ENCODE measurements at places on chromosomes 3 and 15.

DNA sequence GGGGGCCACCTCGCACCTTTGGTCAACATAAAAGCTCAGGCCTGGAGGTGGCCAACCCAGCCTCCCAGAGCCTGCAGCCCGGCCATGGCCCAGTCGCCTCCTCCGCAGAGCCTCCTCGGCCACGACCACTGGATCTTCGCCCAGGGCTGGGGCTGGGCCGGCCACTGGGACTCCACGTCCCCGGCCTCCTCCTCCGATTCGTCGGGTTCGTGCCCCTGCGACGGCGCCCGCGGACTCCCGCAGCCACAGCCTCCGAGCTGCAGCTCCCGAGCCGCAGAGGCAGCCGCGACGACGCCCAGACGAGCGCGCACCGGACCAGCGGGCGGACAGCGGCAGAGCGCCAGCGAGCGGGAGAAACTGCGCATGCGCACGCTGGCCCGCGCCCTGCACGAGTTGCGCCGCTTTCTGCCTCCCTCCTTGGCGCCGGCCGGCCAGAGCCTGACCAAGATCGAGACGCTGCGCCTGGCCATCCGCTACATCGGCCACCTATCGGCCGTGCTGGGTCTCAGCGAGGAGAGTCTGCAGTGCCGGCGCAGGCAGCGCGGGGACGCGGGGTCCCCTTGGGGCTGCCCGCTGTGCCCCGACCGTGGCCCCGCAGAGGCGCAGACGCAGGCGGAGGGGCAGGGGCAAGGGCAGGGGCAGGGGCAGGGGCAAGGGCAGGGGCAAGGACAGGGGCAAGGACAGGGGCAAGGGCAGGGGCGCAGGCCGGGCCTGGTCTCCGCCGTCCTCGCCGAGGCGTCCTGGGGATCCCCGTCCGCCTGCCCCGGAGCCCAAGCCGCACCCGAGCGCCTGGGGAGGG lies at the start of gene MESP2:
Gene MESP2, plus strand, starts transcription at position 59 of the 799 bp plus-strand sequence. Its CDS starts 26 bp downstream, at position 85.
- no peak for DNase-seq

GRCh38 chr3:121362035-121362734 lies 183.6 kb downstream of the POLQ start:
- peak; percentile 23 for DNase-seq

DNA sequence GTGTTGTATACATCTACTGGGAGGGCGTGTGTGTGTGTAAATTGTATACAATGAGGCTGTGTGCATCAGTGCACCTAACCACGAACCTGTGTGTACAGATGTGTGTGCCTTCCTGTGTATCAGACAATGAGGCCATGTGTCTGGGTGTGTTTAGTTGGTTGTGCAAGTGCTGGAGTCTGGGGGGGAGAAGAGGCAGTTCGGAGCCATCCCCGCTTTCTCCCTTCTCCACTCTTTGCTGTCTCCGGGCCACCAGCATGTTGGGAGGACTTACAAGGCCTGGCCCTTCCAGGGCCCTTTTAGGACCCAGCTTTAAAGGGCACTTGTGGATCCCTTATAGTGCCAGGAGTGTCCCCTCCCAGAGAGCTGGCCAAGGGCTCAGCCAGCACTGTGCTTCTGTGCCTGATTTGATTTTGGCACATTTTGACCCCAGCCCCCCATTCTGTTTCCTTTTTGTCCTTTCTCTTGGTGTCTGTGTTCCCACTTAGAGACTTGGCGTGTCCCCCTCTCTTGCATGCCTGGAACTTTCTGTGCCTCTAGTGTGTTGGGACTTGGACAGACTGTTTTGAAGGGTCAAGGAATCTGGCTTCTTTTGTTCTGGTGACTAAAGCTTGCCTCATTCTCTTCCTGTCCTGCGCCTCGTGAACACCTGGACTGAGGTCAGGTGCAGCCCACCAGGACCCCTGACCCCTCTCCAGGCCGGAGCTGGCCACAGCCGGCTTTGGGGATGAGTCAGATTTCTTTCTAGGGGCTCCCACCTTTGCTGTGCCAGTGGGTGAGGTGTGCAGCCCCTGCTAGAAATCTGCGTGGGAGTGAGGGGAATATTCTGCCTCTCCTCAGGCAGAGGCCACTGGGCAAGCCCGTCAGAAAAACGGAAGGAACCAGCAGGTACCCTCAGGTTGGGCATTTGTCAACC lies 1.5 kb downstream of the CTDSPL start:
- peak; percentile 17 for DNase-seq

DNA sequence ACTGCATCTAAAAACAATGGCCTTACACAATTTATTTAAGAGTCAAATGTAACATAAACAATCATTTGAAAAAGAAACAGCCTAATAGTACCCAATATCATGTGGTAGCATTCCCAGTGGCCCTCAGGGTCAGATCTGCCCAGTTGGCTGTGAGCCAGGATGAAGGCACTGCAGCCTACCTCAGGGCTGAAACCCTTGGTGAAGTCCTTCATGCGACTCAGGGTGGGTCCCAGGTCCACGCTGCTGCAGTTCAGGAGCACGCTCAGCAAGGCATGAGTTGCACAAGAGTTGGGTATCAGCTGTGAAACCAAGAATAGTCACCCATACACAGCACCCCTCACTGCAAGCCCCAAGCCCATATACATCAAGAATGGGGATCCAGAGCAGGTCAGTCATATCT lies 37.1 kb downstream of the SEMA3G start:
- no peak for DNase-seq

DNA sequence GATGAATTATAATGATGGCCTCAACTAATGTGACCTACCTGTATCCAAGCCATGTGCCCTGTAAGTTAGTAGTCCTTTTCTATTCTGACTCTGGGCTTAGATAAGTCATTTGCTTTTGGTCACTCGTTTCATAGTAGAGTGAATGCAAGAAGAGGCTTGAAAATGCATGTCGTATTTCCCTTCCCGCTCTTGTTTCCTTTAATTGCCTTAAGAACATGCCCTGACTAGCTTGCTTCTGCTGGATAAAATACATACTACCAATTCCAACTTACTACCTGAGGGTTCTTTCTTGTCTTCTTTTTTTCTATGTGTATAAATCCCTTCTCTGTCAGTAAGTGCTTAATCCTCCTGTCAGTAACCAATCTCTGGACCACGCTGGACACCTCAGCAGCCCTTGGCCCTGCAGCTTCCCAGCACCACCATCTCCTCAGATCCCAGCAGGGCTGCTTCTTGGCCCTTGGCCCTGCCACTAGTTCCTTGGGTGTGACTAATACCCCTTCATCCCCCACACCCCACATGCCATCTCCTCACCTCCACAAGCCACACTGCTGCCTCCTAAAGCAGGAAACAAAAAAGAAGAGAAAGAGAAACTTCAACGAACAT lies 771.7 kb downstream of the IGSF11 start:
- peak; percentile 78 for DNase-seq

DNA sequence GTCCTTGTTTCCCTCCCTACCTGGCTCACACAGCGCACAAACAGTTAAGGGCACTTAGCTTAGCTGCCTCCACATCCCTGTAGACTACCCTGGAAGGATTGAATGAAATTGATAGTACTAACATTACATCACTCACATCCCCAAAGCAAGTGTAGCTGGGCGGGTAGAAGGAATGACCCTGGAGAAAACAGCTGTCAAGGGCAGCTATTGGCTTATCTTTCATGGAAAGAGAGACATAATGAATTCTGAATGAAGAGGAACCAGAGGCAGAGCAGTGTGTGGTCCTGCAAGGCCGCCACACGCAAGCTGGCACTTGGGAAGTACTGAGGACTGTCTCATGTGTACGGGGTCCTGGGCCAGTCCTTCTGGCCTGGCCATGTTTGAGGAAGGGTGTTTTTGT lies 369.6 kb upstream of the RGMA start:
- DNase-seq: no peak

- DNase-seq: no peak
Measured at GRCh38 chr3:41638381-41638780, 323.5 kb downstream of the ULK4 start.

DNA sequence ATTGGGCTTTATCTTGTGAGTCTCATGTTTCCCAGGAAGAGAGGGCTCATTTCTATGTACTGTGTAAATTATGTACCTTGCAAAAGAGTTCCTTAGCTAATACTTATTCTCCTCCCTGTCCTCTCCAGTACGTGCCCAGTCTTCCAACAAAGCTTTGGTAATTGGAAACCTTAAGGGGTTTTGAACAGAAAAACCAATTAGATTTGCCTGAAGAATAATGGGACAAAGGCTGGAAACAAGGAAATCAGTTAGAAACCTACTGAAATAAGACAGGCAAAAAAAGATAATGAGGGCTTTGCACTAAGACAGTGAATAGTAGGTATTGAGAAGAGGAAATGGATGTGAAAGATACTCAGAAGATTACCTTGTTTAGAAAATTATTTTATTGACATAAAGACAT lies 82.5 kb downstream of the SPRED1 start:
- no peak for DNase-seq

- no peak for DNase-seq
Measured at GRCh38 chr15:33200444-33200843, 5.9 kb upstream of the FMN1 start.

GRCh38 chr3:88984832-88985231 lies 122.6 kb upstream of the EPHA3 start:
- DNase-seq: no peak

GRCh38 chr3:135272026-135272669 lies 477.1 kb downstream of the EPHB1 start:
- DNase-seq: no peak

GRCh38 chr15:95192923-95193322 lies 961.6 kb downstream of the MCTP2 start:
- DNase-seq: no peak

DNA sequence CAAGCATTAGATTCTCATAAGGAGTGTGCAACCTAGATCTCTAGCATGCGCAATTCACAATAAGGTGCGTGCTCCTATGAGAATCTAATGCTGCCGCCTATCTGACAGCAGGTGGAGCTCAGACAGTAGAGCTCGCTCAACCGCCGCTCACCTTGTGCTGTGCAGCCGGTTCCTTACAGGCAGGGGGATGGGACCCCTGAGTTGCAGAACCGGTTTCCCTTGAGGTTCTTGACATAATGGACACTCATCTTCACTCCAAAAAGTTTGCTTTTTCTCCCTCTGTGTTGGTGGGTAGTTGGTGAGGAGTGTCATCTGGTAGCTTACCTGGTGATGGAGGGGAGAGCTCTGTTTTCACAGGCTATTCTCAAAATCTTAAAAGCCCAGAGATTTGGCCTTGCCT lies 324.0 kb upstream of the TBL1XR1 start:
- no peak for DNase-seq

- DNase-seq: no peak
Measured at GRCh38 chr3:40869013-40869412, 330.3 kb upstream of the CTNNB1 start.

DNA sequence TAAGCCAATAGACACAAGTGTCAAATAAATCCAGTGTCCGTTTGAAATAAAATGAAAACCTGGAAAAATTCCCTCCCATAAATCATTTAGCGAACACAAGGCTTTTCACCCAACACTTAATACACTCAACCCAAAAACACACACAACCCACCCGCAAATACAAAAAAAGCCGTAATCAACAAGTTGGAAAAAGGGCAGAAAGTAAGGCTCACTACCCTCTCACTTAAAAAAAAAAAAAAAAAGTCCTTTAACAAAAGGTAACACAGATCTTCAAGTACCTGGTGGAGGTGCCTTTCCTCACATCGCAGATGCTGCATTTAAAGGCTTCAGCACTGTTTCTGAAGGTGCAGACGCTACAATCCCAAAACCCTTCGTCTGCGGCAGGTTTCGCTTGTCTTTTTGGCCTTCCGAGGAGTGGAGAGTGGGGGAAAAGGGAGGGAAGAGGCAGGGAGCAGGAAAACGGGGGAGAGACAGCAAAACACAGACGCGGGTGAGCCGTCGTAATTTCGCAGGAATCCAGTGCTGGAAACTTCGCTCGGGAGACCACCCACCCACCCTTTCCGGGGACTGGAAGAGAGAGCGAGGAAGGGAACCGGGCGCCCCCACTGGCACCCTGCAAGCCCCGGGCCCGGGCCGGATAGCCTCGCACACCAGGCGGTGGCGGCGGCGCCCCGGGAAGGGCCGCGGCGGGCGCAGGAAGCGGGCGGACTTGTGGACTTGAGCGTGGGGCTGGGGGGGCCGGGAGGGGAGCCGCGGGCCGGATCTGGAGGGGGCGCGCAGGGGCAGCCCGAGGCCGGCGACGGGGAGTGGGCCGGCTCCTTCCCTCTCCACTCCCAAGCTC lies 401.8 kb downstream of the SHQ1 start:
- peak; percentile 47 for DNase-seq

- no peak for DNase-seq
Measured at GRCh38 chr3:111733856-111734255, 125.2 kb upstream of the PHLDB2 start.

DNA sequence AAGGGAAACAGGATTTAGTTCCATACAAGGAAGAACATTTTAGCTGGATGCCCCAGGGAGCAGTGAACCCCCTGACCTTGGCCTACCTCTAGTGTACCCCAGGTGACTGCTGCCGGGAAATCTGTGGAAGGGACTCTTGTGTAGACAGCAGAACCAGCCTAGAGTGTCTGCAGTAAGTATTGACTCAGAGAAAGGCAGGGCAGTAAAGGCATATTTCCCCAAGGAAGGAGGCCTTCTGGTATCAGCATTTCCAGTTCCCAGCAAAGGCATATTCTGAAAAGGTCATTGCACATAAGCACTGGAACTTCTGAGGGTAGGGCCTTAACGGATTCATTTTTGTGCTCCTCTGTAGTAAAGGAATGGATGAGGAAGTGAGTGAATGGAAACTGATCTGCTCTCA lies 246.2 kb downstream of the FAM43A start:
- DNase-seq: no peak

- DNase-seq: no peak
Measured at GRCh38 chr3:195060531-195061291, 210.2 kb downstream of the XXYLT1 start.

GRCh38 chr3:116265320-116265695 lies 180.0 kb downstream of the LSAMP start:
- no peak for DNase-seq

- DNase-seq: no peak
Measured at GRCh38 chr15:32857732-32858131, 139.9 kb downstream of the GREM1 start.

DNA sequence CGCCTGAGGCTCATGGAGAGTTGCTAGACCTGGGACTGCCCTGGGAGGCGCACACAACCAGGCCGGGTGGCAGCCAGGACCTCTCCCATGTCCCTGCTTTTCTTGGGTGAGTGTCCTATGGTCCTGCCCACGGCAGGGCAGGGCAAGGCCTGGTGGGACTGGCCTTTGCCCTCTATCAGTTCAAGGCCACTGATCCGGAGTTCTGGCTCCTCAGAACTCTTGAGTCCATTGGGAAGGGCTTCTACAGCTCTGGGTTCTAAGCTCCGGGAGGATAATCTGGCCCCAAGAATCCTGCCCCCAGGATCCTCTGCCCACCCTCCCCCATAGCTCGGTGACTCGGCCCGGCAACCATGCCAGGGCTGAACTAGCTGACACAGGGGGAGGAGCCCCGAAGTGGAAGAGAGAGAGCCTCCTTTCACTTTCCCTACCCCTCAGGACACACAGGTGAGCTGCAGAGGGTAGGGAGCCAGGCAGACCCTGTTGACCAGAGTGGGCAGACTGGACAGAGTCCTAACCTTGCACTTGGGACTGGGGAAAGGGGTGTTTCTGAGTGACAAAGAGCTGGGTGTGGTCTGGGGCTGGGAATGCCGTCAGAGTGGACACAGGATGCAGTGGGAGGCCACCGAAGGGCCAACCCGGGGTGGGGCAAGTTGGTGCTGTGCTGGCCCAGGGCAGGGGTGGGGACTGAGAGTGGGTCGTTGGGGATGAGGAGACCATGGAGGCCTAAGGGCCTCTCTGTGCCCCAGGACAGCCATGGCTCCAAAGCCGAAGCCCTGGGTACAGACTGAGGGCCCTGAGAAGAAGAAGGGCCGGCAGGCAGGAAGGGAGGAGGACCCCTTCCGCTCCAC lies 664 bp downstream of the PARP3 start:
- DNase-seq: peak; percentile 64

- no peak for DNase-seq
Measured at GRCh38 chr15:49458145-49458544, 35.1 kb downstream of the FGF7 start.

GRCh38 chr3:151926956-151927355 lies 53.5 kb downstream of the SUCNR1 start:
- DNase-seq: peak; percentile 18

Measured in HT1080 (cell line).